Stimulated activated CD8-positive, alpha-beta memory T cell treated with anti-CD3 and anti-CD28 coated beads, Interleukin-7, amount 100 ng/mL, for 1 hour (primary cell): ENCODE measurements at places on chromosomes 6 and 20.

DNA sequence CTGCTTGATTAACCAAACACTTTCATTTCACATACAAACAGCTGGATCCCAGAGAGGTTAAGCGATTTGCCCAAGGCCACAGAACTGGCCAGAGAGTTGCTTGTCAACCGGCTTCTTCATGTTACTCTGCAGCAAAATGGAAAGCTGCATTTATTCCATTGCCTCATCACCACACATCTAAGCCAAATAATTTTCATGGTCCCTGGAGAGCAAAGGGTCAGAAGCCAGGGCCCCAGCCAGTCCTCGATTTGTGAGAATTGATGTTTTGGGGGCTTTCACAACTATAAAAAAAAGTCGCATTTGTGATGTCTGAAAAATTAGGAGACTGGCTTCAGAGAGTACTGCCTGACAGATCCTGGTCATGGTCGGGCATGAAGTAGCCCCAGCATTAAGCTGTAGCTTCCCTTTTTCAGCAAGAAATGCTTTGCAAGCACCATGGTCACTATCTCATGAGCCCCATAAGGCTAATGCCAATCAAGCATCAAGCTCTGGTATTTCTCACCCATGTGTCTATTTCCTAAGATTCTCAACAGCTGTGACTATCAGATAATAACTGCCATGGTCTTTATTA, 95.8 kb downstream of the BANF2 start:
- DNase-seq, result no peak

- peak; percentile 75 for DNase-seq
Observed at GRCh38 chr20:24948939-24949679, at the start of gene CST7. CST7 (plus strand) TSS chr20:24949269; CDS start chr20:24949506, 237 bp downstream.

- no peak for DNase-seq
Observed at GRCh38 chr6:106894978-106895702, 79.4 kb downstream of the CD24 start.

DNA sequence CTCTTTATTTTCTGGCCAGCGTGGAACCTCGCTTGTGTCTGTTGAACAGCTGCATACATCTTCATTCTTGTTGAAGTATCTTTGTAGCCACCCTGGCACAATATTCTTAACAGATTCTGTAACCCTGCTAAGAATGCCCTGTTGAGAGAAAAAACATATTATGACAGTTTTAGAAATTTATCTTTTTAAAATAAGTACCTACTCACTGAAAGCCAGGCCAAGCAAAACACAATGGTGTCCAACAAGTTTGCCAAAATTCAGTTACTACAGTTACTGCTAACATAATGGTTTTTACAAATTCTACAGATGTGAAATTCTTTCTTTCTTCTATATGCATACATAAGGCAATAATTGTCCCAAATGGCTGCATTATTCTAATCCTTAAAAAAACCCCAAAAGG, 18.2 kb downstream of the NUP153 start:
- no peak for DNase-seq

GRCh38 chr6:9121549-9121948, 686.2 kb upstream of the SLC35B3 start:
- no peak for DNase-seq

- no peak for DNase-seq
Observed at GRCh38 chr6:37134396-37135191, 35.4 kb upstream of the PIM1 start.

GRCh38 chr6:20286968-20287565, 74.8 kb upstream of the MBOAT1 start:
- no peak for DNase-seq

DNA sequence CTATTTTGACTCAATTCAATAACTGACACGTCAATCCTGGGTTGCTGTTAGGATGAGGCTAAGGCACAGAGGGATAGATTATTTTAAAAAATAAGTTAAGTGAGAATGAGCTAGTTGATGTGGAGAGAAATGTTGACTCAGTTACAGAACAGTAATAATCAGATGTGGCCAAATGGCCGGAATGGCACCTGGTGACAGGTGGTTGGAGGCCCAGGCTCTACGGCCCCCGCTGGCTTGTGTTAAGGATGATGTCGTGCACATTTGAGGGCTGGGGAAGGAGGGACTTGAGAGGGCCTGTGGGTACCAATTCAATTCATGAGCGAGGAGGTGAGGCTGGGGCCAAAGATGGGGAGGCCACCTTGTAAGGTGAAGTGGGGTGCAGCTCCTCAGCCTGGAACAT, 31.7 kb downstream of the APCDD1L start:
- no peak for DNase-seq

GRCh38 chr6:87093651-87094050, 1.3 kb downstream of the CGA start:
- no peak for DNase-seq

DNA sequence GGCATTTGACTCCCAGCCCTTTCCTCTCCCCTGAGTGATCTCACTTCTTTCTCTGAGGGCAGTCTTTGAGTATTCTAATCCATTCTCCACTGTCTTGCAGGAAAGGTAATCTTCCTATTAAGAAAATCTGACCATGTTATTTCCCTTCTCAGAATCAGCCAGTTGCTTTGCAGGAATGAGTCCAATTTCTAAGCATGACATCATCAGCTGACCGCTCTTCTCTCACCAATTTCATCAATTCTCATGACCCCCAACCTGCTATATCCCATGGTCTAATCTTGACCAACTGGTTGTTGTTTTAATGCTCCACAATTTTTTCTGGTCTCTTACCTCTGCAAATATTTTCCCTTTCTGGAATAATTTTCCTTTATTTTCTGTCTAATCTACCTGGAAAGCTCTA, 73.4 kb downstream of the FAM229B start:
- no peak for DNase-seq

- DNase-seq, result no peak
Observed at GRCh38 chr6:21611485-21611884, 17.9 kb downstream of the SOX4 start.

GRCh38 chr20:63653041-63653973, at the start of gene STMN3:
STMN3 (minus strand) TSS chr20:63653424; CDS start chr20:63653345, 79 bp downstream.
- peak; percentile 45 for DNase-seq

- no peak for DNase-seq
Observed at GRCh38 chr6:24385536-24386269, 17.0 kb upstream of the MRS2 start.

DNA sequence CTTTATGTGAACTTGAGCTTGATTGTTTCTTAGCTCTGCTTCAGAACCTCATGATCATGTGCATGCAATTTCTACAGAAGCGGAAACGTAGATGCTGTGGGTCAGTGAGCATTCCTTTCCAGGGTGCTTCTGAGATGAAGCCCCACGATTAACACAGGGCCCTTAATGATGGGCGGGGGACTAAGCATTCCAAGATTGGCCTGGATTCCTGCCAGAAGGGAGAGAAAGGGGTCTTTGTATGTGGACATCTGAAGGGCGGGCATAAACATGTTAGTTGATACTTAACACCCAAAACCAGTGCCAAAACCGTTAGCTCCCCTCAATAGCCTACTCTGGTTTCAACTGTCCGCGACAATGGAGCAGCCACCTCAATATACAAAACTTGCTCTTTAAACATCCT, 46.9 kb upstream of the POU3F2 start:
- no peak for DNase-seq

GRCh38 chr20:61086031-61086430, 166.0 kb upstream of the CDH4 start:
- no peak for DNase-seq

DNA sequence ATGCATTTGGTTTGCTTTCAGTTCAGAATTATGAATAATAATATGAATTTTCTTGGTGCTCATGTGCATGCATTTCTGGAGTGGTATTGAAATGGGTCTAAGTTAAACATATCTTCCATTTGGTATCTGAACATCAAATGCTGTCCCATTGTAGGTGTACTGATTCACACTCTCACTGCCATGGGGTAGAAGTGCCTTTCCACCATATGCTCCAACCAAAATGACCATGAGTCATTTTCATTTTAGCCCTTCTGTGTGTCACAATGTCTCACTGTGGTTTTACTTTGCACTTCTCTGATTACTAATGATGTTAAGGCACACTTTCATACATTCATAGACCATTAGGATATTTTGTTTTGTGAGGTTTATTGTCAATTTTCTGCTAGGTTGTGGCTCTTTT, 211.9 kb downstream of the HAO1 start:
- no peak for DNase-seq

DNA sequence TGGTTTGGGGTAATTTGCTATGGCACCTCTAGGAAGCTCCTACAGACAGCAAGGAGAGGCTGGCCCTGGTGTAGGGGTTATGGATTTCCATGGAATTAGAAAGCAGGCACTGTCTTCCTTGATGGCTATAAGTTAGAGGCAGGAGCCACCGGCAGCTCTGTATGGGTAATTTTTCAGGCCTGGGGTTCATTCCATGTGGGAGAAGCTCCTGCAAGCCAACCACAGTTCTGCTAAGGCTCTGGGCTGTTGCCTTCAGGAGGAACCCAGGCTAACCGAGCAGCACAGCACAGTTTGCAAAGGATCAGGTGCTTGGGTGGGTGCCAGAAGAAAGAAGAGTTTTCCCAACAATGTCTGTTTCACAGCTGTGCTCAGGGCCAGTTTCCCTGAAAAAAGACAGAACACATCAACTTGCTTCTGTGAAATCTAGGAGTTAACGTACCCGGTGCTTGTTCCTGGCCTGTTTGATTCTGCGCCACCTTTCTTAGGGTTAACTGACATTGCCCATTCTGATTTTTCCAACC, 162.8 kb upstream of the MYLIP start:
- DNase-seq, result no peak

DNA sequence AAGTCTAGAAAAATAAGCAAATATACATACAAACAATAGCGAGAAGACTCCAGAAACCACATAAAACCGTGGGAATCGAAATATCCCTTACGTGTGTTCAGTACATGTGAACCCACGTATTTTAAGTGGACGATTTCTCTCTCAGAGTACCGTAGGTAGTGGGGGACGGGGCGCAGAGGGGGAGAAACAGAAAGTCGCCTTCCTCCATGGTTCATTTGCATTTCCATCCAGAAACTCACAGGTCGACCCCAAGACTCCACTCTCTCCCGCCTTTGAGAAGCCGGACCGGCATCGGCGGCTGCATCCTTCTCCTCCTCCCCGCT, 538 bp upstream of the ENPP1 start:
- DNase-seq, result no peak

- DNase-seq, result no peak
Observed at GRCh38 chr6:132192631-132193030, 208.6 kb downstream of the MOXD1 start.

- no peak for DNase-seq
Observed at GRCh38 chr6:149026530-149026942, 279.7 kb downstream of the UST start.

DNA sequence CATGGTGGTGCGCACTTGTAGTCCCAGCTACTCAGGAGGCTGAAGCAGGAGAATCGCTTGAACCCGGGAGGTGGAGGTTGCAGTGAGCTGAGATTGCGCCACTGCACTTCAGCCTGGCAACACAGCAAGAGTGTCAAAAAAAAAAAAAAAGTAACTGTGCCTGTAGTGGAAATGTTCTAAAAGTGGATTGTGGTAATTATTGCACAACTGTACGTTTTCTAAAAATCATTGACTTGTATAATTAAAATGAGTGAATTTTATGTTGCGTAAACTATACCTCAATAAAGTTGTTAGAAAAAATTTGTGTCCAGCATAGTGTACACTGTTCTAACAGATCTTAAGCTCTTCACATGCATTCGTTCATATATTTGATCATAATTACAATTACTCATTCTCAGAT, 5.5 kb downstream of the SEC23B start:
- DNase-seq, result no peak

- DNase-seq, result no peak
Observed at GRCh38 chr6:100549406-100550167, 84.9 kb upstream of the SIM1 start.

DNA sequence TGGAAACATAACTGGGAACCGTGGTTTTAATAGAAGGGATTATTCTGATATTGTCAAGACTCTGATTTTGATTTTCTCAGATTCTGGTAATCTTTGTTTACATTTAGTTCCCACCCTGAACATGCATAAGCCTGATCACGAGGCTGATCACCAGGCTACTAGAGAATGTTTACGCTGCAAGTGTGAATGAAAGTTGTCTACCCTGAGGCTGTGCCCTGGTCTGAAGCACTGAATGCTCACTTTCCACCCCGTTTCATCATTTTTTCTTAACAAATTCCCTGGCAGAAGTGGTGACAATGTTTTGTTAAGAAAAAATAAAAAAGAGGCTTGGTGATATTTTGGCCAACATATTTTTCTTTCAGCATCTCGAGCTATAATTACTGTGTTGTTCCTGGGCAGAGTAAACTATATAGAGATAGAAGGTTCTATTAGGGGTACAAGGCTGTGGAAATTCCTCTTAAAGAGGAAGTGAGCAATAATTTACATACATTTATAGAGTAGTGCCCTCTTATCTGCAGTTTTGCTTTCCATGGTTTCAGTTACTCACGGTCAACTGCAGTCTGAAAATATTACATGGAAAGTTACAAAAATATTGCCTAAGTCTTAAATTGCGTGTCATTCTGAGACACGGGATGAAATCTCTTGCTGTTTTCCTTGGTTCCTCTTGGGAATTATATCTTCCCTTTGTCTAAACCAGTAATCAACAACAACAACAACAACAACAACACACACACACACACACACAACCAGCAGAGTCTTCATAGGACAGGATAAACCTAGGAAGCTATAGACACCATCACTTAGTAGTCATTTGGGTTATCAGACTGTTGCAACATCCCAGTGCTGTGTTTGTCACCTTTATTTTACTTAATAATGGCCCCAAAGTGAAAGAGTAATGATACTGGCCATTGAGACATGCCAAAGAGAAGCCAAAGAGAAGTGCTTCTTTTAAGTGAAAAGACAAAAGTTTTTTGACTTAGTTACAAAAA, 566.6 kb upstream of the CITED2 start:
- no peak for DNase-seq

DNA sequence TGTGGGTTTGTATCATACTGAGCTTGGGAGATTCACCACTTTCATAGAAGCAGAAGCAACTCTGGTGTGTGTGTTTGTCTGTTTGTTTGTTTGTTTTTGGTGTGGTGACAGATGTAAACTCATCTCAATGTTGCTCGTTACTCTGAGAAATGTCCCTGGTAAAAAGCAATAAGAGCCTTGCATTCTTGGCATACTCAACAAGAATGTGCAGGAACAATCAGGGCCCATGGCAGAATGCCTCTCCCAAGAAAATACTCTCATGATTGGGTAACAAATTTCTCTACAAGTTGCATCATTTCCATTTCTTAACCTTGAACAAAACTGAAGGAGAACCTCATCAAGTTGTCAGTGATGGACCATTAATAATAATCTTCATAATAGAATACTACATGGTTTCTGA, 43.0 kb upstream of the PKHD1 start:
- DNase-seq, result no peak

- DNase-seq, result no peak
Observed at GRCh38 chr6:112015725-112016124, 38.2 kb upstream of the CCN6 start.
